ENCODE measurements at places on chromosomes 4 and X.

DNA sequence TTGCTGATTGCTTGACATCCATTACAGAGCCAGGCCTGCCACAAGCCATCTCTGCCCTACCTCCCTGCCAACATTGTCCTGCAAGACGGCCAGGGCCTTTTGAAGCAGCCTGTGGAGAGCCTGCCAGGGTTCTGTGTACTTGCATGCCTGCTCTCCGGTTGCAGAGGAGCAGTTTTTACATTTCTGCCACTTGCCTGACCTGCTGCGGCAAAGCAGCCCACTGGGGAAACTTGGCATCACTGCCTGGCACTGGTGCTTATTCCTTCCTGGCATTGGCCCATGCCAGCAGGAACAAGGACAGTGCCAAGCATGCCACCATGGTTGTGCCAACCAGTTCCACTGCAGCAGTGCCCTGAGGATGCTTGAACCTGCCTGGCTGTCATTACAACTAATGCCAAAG is 167.1 kb downstream of the NHS start:
- DNase-seq = no peak

DNA sequence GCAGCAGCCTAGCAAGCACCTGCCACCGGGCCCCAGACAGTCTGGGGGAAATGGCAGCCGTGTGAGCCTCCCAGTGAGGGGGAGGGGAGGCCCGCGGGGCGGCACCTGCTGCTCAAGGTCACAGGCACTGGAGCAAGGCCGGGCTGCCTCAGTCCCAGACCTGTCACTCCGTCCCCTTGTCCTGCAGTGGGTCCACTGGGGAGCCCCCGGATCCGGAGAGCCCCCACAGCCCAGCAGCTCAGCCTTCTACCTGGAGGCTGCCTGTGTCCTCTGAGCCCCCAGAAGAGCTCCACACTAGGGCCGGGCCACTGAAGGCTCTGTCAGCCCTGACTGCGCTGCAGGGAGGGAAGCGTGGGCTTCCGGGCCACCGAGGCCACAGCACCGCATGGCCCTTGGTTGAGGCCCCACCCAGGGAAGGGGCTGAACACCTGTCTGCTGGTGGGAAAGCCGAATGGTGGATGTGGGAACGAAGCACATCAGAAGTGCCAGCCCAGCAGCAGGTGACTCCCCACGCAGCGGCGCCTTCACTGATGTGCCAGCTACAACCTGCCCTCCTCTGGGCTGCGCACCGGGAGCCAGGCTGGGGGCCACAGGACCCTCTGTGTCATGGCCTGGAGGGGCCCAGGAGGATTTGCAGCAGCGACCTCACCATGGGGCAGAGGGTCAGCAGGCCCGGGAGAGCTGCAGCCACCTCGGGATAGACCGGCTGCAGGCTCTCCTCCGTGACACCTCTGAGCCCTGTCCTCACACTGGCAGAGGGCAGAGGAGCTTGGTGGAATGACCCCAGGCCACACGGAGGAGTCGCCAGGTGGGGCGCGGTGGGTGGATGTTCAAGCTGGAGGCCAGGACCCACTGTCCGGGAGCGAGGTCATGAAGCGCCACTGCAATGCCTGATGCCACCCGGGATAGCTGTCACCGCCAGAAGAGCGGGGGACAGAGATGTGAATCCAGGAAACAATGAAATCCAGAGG is 35.0 kb upstream of the MXD4 start:
- DNase-seq = no peak

GRCh38 chrX:129876771-129877305 is 29.1 kb upstream of the UTP14A start:
- DNase-seq = no peak

- DNase-seq = no peak
These were observed 73.9 kb upstream of the MAP9 start for GRCh38 chr4:155450676-155451075.

GRCh38 chr4:188611143-188611542 is 471.9 kb downstream of the TRIML1 start:
- no peak for DNase-seq

DNA sequence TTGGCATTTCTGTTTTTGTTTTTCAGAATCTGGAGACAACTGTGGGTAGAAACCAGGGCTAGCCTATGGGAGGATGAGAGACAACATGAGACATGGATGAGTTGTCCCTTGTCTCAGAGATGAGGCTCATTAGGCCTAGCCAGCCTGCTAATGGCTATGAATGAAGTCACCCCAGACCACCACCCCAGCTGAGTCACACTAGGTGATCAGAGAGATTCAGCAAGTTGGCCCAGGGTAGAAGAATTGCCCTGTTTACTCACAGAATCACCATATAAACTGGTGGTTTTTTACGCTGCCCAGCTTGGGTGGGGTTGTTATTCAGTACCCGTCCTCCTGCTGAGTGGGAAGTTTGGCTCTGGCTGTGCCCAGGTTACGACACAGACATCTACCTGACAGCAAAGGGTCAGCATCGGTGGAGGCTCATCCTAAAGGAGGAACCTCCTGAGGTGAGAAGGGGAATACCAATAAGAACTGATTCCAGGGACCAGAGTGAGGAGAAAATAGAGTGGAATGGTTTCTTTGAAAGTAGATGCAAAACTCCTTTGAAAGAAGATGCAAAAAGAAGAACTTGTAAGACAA is 17.2 kb upstream of the ARSJ start:
- no peak for DNase-seq

All from CD4-positive, alpha-beta T cell treated with Interferon alpha-2 for 1 hour (primary cell).